ENCODE measurements at places on chromosomes 3 and 15.

GRCh38 chr15:74155766-74156417 lies 17.6 kb upstream of the ISLR start:
- DNase-seq, result no peak

DNA sequence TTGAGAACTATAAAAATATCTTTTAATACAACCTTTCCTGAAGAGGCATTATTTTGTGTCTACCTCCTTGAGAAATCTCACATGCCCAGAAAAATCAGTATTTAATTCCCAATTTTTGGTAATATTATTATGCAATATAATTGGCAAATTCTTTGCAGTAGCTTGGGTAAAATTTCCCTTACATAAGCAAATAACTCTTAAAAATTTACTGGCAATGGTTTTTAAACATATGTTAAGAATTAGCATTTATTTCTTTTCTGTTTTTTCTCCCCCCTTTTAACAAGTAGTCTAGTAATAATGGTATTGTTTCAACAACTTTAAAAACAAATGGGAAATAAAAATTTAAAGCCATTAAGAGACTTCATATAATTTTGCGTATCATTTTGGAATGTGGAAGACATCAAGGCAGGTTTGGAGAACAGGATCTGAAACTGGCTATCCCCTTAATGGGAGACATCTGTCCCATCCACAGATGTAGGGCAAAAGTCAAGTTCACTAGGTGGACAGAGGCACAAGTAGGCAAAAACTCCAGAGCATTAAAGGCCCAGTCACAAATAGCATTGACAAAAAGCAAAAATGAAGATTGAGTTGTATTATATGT lies 89.6 kb upstream of the AADACL2 start:
- no peak for DNase-seq

DNA sequence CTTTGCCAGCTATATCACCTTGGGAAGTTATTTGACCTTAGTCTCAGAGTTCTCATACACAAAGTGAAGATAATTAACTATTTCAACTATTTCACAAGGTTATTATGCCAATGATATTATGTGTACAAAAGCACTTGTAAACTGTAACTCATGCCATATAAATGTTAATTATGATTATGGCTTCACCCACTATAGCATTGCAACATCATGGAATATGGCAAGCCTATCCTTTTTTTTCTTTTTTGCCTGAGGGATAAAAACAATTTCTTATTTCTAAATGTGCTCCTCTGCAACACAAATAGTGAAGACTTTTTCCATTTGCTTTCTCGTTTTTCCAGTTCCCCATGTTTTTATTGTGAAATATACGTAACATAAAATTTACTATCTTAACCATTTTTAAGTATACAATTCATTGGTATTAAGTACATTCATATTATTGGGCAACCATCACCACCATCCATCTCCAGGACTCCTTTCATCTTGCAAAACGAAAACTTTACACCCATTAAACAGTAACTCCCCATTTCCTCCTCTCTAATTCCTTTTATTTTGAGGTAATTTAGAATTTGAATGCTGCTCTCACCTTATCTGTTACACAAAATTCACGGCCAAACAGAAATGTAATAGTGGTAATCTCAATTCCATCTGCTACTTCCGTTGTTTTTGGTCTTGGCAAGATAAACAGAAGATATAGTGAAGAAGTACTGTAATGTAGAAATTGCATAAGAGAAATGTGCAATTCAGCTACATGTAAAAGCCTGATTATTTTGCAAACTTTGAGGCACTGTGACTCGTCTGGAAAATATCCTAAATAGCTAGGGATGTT lies 46.3 kb downstream of the NANOGP8 start:
- peak; percentile 82 for DNase-seq

GRCh38 chr15:64045774-64046420 lies 388 bp downstream of the DAPK2 start:
- peak; percentile 6 for DNase-seq

DNA sequence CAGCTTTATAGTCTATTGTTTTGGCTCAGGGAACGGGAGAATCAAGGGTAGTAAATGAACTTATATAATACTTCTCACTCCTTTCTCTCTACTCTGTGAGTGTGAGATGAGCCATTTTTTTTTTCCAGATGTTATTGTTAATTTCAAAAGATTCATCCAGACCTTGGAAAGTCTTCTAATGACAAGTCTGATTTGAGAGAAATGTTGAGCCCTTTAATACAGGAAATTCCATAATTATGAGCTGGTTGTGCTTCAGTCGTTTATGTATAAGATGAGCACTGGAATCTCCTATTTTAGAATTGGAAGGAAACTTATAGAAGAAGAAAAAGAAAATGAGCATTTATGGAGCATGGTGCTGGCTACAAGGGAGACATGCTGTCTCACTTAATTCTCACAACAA lies 92.0 kb downstream of the FBN1 start:
- peak; percentile 87 for DNase-seq

DNA sequence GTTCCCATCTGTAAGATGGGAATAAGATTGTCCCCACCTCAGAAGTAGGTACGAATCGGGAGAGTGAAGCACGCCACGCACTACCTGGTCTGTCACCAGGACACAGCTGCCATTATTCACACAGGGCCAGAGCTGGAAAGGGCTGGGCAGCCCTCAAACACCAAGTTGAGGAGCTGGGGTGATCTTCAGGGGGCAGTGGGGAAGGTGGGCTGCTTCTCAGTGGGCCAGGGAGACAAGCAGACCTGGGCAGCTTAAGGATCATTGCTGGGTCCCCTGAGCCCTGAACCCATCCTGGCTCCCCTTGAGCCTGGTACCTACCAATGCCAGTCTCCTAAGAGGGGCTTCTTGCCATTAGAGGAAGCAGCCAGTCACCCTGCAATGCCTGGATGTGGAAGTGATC lies 82.1 kb downstream of the SMAD6 start:
- DNase-seq, result no peak

DNA sequence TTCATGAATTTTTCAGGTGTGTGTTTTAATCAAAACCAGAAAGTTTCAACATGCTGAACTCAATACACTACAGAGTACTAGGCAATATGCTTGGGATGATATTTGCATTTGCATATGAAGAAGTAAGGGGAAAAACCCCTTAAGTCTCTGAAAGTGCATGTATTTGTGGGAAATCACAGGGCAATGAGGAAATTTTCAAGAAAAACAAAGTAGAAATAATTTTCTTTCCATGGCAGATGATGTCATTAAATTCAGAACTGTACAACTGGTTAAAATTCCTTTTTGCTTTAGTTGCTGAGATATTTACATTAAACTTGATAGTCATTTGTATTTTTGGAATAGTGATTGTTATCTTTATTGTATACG lies 294.0 kb upstream of the TBC1D5 start:
- DNase-seq, result no peak

DNA sequence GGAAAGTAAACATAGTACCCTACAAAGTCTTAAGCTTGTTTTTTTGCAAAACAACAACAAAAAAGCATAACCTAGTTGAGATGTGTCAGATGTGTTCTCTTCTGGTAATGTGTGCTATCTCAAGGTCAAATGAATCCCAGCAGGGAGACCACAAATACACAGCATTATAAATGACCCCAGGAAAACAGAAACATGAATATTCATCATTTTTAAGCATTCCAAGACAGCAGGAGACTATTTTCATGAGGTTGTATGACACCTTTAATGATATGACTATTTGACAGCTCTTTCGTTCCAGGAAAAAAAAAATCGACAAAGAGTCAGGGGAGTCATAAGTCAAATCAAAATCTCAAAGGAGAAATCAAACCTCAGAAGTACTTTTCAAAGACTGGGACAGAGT lies 62.7 kb upstream of the CBLB start:
- no peak for DNase-seq

- no peak for DNase-seq
Observed at GRCh38 chr15:63041402-63041973, 1.1 kb upstream of the TPM1 start.

GRCh38 chr3:73431183-73431900 lies 193.4 kb downstream of the PDZRN3 start:
- DNase-seq, result no peak

- peak; percentile 87 for DNase-seq
Observed at GRCh38 chr15:48370460-48370859, 39.2 kb downstream of the DUT start.

DNA sequence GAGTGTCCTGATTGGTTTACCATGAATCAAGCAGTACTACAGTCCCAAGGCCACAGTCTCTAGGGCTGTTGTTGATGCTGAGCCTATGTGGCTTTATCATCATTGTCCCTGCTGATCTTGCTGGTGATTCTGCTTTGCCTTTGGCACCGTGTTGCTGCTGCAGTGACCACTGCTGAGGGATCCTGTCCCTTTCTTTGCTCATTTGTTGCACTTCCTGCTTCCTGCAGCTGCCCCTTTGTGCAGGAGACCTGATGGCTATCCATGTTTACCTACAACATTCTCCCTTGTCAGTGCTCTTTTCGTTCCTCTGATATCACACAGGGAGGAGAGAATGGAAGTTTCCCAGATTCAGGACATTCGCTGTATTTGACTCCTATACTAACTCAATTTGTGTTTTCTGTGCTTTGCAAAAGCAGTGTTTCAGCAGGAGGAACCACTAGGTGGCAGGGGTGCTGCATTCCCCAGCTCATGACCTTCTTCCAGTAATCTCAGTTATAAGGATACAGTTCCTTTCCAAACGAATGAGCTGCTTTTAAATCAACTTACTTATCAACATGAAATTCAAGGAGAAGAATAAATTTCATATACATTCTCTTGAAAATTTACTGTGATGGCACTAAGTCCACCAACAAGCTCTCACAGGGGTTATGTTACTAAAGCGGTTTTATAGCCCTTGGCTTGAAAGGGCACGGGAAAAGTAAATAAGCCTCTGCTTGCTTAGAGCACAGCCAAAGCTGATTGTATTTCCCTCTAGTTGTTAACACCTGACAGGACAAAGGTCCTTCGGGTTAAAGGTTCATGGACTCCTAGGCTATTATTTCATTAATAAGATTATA lies 9.7 kb upstream of the THUMPD3 start:
- DNase-seq, result peak; percentile 61

DNA sequence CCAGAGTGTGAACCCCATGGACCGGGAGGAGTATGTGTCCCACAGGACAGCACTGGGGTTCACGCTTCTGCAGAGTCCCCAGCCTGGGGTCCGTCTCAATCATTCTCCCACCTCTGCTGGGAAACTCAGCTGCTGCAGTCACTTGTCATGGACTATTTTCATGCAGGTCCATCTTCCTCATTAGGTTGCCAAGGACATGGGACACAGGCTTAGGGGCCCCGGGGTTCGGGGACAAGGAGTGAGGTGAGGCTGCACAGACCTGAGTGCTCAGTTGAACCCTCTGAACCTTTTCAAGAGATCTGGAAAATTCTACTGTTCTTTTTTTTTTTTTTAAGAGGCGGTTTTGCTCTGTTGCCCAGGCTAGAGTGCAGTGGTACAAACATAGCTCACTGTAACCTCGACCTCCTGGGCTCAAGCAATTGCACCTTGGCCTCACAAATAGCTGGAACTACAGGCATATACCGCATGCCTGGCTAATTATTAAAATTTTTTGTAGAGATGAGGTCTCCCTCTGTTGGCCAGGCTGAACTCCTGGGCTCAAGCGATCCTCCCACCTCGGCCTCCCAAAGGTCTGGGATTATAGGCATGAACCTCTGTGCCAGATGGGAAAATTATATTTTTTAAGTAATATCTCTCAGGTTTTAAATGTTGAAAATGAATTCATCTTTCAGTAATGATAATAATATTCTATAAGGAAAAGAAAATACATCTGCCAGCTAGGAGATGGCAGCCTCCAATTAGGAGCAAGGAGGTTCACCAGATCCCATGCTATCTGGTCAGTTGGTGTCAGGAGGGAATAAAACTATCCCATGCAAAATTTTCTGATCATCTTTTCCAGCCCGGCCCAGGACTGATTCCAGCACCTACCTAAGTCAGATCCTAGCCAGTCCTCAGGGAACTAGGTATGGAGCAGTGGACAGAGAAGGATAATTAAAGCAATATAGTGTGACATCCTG lies 45.2 kb downstream of the RPN1 start:
- DNase-seq, result no peak

GRCh38 chr3:168419091-168419490 lies 323.4 kb upstream of the GOLIM4 start:
- DNase-seq, result no peak

DNA sequence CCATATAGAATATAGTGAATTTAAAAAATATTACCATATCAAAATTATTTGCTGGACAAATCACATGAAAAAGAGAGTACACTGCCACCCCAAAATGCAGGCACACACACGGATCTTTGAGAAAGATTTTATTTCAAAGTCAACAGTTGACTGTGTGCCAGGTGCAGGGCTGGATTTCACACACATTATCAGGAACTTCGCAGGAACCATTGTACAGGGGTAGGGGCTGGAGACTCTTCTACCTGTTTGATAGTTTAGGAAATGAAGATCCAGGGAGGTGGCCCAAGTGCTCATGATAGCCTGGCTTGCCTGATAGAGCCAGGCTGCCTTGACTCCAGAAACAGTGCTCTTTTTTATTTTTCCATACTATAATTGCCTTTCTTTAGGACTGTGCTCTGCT lies 54.2 kb downstream of the IL1RAP start:
- no peak for DNase-seq

DNA sequence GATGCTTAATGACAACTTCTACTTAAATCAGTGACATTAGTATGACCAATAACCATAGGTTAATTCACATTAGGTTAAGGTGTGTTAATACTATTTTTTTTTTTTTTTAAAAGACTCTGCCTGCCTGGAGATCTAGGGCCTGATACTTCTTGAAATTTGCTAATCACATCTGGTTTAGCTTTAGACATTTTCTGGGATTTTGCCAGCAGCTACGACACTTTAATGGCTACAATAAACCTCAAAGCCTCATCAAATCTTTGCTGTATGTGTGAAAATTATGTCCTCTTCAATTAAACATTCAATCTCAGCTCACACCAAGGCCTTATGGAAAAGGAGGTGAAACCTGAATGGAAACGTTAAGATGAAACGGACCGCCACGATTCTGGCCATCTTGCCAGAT lies 167.9 kb downstream of the GREM1 start:
- DNase-seq, result peak; percentile 63

GRCh38 chr3:139676108-139676507 lies 1.7 kb downstream of the NMNAT3 start:
- no peak for DNase-seq

DNA sequence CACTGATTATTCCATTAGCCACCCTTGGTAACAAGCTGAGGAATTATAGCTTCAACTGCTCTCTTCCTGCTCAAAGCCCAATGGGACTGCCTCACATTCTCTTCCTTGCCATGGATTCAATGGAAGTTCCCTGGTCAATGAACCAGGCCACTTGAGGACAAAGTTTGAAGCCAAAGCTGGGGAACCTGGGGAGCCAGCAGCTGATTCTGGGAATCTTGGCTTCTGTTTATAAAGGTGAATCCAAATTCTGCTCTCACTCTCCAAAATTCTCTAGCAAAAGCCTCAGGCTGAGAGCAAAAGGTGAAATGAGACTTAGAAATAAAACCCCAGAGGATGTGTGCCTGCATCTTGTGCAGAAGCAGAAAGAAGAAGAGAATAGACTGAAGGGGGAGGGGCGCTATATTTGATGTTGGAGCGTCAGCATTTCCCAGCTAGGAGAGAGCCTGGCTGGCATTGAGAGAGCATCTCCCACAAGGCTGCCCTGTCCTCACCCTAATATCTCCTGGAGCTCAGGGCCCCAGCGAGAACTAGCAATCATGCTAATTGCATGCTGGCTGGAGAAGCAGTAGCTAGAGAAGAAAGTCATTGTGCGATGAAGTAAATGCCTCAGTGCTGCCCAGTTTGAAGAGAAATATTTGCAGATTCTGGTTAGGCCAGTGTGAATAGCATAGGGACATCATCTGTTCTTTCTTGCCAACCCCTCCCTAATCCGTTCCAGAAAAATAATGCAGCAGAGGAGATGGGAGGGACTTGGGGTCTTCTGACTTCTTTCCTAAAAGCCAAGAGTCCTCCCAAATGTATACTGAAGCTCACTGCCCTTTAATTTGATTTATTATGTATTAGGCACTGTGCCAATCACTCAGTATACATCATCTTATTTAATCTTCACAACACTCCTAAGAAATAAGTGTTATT lies 34.9 kb upstream of the GAP43 start:
- no peak for DNase-seq
